Stimulated activated CD4-positive, alpha-beta T cell treated with anti-CD3 and anti-CD28 coated beads, Interleukin-1b, Interleukin-23, amount 100 ng/mL, for 24 hours (primary cell): ENCODE measurements at places on chromosomes 7 and 10.

DNA sequence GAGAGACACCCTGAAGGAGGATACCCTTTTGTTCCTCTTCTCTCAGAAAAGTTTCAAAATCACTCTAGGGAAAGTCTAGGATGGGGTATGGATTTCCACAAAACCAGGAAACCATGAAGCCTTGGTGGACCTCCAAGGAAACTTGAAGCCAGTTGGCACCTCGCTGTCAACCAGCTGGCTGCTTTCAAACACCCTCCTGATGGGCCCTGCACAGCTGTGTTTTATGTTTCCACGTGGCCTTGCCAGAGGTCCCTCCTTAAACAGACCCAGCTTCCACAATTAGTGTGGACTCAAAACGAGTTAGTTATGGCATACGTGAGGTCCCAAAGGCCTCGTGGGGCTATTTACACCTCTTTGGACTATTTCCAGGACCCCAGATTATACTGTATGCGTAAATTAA is 5.9 kb downstream of the PPP1R3A start:
- no peak for DNase-seq

DNA sequence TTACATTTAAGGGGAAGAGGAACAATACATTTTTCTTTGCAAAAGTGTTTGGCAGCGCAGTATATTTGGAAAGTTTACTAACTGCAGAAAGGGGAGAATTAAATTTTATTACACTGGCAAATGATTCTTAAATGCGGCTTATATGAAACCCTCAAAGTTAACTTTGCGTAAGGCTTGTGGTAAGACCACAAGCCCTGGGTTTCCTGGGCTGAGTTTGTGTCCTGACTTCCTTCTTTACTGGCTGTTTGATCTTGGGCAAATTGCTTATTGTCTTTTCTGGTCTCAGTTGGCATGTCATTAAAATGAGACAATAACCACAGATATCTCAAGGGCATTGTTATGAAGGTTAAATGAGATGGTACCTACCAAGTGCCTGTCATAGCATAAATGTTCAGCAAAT is 106.8 kb downstream of the GLRX3 start:
- no peak for DNase-seq

DNA sequence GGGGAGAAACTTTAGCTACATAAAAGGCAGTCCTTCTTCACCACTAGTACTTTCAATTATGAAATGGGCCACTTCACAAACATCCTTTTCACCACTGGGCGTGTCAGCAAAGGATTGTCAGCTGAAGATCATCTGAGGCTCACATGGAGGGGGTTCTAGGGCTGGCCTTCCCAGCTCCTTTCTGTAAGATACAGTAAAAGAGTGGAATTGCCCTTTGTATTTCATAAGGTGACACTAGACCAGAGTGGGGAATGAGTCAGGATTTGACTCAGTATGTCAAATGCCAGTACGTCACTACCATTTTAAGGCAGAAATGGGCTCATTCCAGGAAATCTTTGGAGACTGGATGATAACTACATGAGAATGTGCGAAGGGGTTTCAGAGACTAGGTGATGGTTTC is 21.2 kb upstream of the BLOC1S2 start:
- DNase-seq: no peak

- DNase-seq: no peak
Observed at GRCh38 chr7:26365077-26365900, 73.6 kb downstream of the SNX10 start.

- DNase-seq: no peak
Observed at GRCh38 chr7:2537981-2538851, 17.1 kb downstream of the BRAT1 start.

DNA sequence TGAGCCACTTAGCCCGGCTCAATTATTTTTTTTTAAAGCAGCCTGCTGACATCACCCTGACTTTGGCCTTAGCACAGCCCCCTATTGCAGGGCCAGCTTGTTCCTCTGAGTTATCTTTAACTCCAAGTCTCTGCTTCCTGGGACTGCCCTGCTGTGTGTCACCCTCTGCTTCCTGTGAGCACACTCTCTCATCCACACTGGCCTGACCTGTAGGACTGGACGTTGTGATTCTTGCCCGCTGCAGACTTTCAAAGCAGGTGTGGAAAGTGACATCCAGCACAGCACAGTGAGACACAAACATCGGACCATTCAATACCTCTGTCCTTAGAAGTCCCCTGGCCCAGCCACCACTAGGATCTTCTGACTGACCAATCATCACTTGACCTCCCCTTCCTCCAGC is 26.4 kb upstream of the HSPA12A start:
- DNase-seq: no peak

DNA sequence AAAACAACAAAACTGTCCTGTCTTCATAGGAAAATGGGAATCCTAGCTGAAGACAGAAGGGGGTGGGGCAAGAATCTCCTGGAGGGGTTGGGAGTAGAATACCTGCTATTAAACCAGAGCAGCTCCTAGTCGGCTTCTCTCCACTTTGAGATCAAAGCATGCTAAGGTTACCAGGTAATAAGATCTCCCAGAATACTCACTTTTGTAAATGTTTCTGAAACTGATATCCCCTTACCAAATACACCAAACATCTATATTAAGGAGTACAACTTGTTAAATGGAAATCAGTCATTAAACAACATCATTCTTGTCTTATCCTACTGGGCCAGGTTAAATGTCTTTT is 29.5 kb upstream of the DAGLB start:
- no peak for DNase-seq

GRCh38 chr7:130902755-130903357 is 168.8 kb upstream of the KLF14 start:
- DNase-seq: no peak
